ENCODE measurements at places on chromosomes 12 and 14.

- peak; percentile 57 for DNase-seq
These were observed 34.2 kb upstream of the KICS2 start for GRCh38 chr12:64256166-64256800.

DNA sequence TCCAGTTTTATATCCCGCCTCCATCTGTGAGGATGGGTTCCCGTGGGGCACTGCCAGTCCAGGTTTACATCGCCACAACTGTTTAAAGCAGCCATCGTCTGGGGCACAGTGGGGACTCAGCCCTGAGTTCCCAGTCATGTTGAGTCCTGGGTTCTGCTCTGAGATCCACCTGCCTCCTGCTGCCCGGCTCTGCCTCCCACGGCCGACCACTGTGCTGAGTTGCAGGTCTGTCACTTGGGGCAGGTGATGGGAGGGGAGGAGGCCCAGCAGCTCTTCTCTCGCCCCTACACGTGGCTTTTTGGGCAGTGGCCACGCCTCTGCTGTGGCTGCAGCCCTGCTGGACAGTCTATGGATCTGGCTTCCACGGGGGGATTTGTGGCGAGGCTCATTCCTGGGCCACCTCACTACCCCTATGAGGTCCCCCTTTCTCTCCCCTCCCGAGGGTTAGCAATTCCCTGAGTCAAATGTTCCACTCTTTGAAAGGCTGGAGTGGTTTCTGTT is 143.0 kb downstream of the ADGRD1 start:
- DNase-seq = no peak

- DNase-seq = no peak
These were observed 357.1 kb upstream of the MGAT4C start for GRCh38 chr12:86613311-86613710.

DNA sequence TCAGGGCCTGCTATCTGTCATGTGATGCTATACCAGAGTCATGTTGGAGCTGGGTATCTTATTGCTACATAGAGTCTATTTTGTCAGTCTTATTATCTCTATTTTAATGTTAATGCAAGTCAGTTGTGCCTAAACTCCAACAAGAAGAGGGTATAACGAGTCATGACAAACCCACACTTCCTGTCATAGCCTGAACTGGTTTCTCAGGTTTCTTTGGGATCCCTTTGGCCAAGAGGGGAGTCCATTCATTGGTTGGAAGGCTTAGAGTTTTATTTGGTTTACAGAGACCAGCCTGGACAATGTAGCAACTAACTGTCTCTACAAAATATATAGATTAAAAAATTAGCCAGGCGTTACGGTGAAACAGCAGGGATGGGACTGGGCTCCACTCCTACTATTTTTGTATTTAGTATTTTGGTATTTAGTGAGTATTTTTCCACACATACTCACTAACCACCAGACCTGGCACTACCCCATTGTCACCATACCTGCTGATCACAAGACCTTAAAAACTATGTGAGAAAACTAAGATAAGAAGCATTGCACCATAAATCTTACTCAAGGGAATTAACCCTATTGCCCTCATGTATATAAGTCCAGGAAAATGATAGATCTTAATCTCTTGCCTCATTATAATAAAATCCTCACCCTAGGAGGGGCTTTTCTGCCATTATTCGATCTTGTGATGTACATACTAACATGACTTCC is 387.5 kb downstream of the IPO8 start:
- DNase-seq = no peak

DNA sequence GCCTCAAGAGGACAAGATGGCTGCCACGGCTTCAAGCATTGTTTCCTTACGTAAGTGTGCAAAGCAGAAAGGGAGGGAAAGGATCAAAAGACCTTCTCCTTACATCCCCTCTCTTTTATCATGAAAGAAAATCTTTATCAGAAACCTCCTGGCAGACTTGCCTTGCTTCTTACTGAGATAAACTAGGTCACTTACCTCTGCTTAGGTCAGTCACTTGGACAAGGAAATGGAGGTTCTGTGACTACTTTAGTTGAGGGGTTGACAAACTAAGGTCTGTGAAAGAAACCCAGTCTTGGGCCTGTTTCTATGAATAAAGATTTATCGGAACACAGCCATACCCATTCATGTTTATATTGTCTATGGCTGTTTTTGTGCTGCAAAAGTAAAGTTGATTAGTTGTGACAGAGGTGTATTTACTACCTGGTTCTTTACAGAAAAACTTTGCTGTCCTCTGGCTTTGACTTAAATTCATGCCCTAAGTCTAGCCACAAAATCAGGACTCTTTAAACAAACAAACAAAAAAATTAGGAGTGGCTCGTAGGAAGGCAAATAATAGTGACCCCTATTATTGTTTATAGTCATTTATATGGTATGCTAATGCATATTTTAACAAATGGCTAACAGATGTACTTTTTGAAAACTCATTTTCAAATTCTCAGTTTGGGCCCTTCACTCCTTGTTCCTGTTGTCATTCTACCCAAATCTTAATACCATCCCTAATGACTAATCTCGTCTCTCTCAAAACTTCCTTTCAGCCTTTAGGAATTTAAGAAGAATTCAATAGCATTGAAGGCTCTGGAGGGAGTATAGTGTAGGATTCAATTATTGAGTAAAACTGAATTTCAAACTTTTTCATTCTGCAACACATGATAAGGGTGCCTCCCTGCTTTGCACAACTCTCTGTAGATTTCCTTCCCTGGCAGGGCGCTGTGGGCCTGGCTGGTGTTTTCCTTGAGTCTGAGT is 42.0 kb upstream of the ATP2B1 start:
- no peak for DNase-seq

DNA sequence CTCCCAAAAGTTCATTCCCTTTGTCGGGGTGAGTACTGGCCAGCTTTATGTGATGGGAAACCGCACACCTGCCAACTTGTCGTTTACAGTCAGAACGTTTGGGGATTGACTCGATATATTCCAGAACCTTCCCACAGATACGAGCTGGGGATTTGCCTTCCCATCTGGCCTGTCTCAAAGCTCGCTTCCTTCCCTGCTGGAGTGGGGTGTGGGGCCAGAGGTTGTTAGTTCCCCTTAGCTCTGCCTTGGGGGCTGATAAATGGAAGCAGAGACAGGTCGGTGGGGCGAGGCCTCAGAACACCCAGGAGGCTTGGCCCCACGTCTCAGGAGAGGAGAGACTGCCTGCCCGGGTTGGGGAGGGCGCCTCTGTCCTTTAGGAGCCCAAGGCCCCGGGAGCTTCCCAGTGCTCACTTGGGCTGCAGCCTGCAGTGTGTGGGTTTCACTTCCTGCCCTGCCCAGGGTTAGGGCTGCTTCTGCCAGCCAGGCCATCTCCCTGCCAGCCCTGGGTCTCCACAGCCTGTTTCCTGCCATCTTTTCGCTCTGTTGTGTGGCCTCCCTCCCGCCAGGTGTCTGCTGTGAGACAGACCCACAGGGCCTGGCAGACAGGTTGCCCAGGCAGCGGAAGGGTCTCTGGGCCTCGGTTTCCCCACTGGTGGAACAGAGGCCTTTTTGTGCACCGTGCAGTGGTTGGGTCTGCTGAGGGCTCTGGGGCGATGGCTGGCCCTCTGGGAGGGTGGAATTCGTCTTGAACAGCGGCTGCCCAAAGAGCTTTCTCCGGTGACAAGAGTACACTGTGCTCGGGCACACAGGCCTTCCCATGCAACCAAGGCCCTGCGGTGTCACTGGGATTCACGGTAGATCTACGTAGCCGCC is 8.1 kb upstream of the TEX22 start:
- no peak for DNase-seq

GRCh38 chr12:79973801-79974200 is 38.9 kb upstream of the PPP1R12A start:
- DNase-seq = no peak

DNA sequence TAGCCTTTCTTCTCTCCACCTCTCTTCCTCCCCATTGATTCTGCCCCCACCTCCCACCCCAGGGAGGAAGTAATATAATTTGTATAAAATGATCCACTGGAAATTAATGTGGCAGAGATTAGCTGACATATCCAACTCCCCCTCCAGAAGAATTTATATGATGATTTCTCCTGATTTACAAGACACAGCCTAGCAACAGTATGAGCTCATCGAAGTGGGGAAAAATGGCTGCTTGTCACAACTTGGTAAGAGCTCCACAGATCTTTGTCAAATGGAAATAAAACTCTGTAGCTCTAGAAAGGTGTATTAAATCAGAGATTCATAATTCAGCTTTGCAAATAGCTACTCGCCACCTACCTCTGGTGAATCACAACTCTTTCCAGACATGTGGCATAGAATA is 195.7 kb downstream of the NOVA1 start:
- DNase-seq = no peak

DNA sequence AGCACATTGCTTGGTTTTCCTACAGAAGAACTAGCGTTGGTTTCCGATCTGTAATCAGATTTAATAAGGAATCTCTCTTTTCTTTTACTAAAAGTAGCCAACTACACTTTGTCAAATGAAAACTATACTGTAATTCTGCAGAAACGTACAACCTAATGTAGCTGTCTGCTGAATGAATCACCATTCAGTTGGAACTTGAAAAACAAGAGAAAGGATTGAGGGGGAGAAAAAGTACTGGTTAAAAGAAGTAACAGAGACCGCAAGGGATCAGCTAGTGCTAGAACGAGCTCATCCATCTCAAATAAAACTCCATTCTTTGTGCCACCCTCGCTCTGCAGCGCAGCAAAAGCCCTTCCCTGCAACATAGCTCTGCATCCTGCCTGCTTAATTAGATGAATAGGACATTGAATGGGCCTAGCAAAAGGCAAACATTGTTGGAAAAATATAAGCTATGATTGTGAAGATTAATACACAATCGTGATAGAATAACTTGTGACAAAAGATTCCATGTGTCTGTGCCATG is 2.6 kb downstream of the GARIN2 start:
- DNase-seq = no peak

Measured in CD4-positive, alpha-beta T cell treated with Interleukin-4 for 4 hours (primary cell).